ENCODE measurements at places on chromosomes 7 and 10.

DNA sequence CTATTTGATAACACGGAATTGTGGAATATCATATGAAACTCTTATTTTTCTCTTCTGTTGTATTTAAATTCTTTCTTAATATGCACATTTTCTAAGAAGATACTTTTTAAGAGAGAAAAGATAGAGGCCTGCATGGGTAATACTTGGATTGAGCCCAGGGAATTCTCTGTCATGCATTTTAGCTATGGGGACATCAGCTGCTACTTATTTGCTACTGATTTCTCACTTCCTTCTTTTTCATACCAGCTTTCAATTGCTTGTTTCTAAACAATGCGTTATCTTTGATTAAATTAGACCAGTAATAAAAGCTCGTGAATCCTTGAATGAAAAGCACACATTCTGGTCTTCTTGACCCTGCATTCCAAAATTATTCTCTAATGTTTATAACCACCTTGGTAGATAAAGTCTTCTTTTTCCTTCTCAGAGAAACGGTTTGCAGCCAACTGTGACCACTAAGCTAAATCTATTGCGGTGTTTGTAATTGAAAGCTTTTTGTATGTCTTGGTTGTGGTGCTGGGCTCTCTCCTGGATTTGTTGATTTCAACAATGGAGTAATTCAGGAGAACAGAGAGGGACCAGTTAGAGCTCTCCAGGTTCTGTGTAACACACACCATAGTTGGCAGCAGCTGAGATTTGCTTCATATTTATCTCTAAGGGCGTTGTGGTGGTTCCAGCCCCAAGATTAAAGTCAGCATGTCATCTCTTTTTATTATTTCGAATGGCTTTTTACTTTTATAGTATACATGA is 139.3 kb downstream of the PPP1R9A start:
- no peak overlapping the region for H3K27ac ChIP-seq
- no peak overlapping the region for H3K4me3 ChIP-seq
- H3K4me1 ChIP-seq: no peaks in the 10 kb centered on the region
- DNase-seq: peak; percentile 47

GRCh38 chr7:66261941-66262340 is 56.8 kb downstream of the TPST1 start:
- no peak for DNase-seq
- H3K4me1 ChIP-seq: peaks cover 8% of the 10 kb centered on the region
- no peak overlapping the region for H3K4me3 ChIP-seq

DNA sequence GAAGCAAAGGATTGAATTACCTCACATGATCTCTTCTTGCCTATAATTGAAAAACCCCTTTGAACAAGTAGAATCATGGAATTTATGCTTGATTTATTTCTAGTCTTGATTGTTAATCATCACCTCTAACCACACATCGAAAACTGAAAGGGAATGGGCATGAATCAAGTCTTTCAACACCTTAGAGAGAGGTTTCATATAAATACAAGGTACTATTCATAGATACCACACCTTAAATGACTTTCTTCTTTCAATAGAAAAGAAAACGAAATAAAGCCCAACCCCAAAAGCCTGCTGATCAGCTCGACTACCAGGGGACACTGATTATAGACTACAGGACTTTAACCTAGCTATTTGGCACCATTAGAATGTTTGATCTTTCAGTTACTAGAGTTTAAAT is 128.6 kb upstream of the PTPRZ1 start:
- no peaks in the 10 kb centered on the region for H3K4me1 ChIP-seq
- no peak for DNase-seq
- H3K27ac ChIP-seq: no peak overlapping the region
- no peaks in the 10 kb centered on the region for H3K27me3 ChIP-seq

- peaks cover 14% of the 10 kb centered on the region for H3K4me1 ChIP-seq
- no peak overlapping the region for H3K27ac ChIP-seq
- H3K36me3 ChIP-seq: no peaks in the 10 kb centered on the region
- H3K27me3 ChIP-seq: no peaks in the 10 kb centered on the region
Observed at GRCh38 chr7:70674571-70675010, 457.4 kb upstream of the GALNT17 start.

DNA sequence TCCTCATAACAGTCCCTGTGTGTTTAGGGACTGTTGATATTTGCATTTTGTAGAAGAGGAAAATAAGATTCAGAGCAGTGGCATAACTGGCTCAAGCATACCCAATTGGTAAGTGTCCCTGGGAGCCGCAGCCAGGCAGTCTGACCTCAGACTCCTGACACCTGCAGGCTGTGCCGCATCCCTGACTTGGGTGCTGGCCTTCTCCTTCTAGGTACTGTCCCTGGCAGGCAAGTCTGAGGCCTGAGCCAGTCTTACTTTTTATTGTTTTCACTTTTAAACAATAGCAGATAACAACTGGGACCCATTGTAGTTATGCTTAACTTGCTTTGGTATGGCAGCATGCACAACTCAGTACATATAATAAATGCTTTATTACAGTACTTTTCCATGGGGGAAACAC is 717.0 kb downstream of the KCNMA1 start:
- H3K36me3 ChIP-seq: no peaks in the 10 kb centered on the region
- no peaks in the 10 kb centered on the region for H3K4me1 ChIP-seq
- no peak overlapping the region for H3K4me3 ChIP-seq
- H3K27ac ChIP-seq: no peak overlapping the region

DNA sequence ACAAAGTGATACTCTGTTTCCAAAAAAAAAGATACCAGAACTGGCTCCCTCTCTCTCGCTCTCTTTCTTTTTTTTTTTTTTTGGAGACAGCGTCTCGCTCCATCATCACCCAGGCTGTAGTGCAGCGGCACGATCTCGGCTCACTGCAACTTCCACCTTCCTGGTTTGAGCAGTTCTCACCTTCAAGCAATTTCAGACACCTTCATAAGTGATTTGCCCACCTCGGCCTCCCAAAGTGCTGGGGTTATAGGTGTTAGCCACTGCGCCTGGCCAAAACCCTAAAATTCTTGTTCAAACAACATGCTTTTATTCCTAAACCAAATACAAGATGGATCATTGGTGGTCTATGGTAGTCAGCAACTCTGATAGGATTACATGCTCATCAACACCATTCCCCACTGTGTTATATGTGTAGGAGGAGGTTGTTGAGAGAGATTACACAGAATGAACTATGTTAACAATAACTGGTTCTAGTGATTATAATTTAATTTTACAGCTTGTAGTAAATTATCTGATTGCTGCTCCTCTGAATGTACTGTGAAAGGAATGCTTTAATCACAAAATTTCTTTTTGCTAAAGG is 15.5 kb downstream of the ACBD5 start:
- no peaks in the 10 kb centered on the region for H3K4me1 ChIP-seq
- peaks cover 11% of the 10 kb centered on the region for H3K36me3 ChIP-seq
- no peak for DNase-seq
- no peak overlapping the region for H3K4me3 ChIP-seq

- H3K27me3 ChIP-seq: no peaks in the 10 kb centered on the region
- no peak overlapping the region for H3K27ac ChIP-seq
- peak; percentile 53 for DNase-seq
- no peaks in the 10 kb centered on the region for H3K4me1 ChIP-seq
Observed at GRCh38 chr7:139854124-139854511, 25.1 kb downstream of the TBXAS1 start.

DNA sequence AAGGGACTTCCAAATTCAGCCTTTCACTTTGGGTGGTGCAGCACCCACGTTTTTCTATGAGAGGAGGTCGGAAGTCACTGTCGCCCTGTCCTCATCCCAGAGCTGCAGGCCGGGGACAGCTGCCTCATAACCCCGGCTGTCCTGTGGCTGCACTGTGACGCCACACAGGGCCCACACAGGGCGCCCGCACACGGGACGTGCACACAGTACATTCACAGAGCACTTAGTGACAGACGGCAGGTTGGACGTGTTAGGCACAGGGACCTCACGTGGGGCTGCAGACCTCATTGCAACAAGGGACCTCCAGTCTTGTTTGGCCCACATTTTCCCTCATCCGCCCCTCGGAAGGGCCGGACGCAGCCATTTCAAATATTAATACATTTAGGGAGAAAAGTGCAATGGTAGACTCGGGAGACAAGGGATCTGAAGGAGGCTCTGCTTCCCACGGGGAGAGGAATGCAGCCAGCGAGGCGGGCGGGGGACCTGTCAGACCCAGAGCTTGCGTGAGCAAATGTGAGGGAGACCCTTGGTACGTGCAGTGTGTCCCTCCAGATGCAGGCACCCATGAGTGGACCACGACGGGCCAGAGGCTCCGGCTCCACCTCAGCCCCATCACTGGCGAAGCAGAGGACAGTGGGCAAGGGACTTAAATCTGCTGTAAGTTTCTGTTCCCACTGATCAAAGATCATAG is 86.7 kb downstream of the VOPP1 start:
- no peak for DNase-seq
- no peak overlapping the region for H3K4me3 ChIP-seq
- H3K27me3 ChIP-seq: no peaks in the 10 kb centered on the region
- H3K36me3 ChIP-seq: peaks cover 6% of the 10 kb centered on the region

- H3K27ac ChIP-seq: no peak overlapping the region
- peaks cover 38% of the 10 kb centered on the region for H3K4me1 ChIP-seq
- no peaks in the 10 kb centered on the region for H3K36me3 ChIP-seq
- H3K4me3 ChIP-seq: no peak overlapping the region
- DNase-seq: no peak
Observed at GRCh38 chr7:130486954-130487436, 4.9 kb upstream of the MEST start.

- no peaks in the 10 kb centered on the region for H3K4me1 ChIP-seq
- H3K27me3 ChIP-seq: peaks cover 2% of the 10 kb centered on the region
- H3K36me3 ChIP-seq: no peaks in the 10 kb centered on the region
- H3K4me3 ChIP-seq: no peak overlapping the region
- no peak for DNase-seq
Observed at GRCh38 chr7:24545215-24545614, 28.0 kb upstream of the PALS2 start.

DNA sequence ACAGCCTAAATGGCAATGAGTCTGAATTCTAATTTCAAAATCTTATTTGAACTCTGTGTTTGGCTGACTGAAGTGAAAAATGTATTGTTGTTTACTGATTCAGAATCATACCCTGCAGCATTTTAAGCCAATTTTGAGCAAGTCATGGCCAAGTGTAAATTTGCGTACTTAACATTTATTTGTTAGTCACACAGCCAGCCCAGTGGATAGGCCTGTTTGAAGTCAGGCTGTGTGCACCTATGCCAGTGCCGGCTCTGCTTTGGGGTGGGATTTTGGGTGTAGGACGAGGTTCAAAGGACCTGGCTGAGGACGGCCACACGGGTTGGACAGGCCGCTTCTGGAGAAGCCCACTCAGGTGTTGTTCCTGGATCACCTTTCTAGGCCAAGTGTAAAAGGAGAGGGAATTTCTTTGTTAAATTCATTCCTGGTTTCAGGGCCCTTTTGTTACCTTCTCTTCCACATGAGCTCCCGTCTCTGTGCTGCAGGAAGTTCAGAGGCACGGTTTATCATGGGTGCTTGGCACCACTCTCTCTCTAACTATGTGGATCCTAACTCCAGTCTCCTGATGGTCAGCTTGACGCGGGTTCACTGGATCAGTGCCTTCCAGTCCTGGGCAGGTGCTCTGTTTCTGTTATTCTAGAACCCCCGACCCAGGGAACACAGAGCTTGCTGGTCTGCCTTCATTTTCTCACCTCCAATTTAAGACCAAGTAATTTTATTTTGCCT is 84.7 kb downstream of the CCNY start:
- peak; percentile 24 for DNase-seq
- no peaks in the 10 kb centered on the region for H3K27me3 ChIP-seq
- peak overlapping the region; percentile 94 for H3K27ac ChIP-seq
- peaks cover 69% of the 10 kb centered on the region for H3K4me1 ChIP-seq
